ENCODE measurements at places on chromosomes 7 and 10.

GRCh38 chr7:24216576-24217125, 67.3 kb upstream of the NPY start:
- DNase-seq, result no peak

- no peak for DNase-seq
Observed at GRCh38 chr10:77732213-77733003, 94.8 kb upstream of the KCNMA1 start.

- no peak for DNase-seq
Observed at GRCh38 chr7:8353991-8354390, 79.4 kb upstream of the NXPH1 start.

GRCh38 chr10:122207163-122207562, 63.9 kb upstream of the BTBD16 start:
- DNase-seq, result no peak

DNA sequence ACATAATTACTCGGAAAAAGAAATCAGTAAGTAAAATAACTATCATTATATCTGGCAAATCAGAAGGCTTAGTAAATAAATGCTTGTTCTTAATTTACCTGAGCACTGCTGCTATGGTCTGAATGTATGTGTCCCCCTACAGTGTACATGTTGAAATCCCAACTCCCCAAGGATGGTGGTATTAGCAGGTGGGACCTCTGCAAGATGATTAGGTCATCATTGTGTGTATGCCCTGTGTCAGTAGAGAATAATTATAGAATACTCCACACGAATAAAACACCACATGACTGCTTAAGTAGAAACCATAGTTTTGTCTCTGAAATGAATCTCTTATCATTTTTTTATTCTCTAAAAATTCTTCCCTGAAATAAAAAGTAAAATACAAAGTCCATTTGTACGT, 101.6 kb downstream of the RNF133 start:
- no peak for DNase-seq

GRCh38 chr10:99403674-99404073, 26.8 kb downstream of the GOT1 start:
- no peak for DNase-seq

DNA sequence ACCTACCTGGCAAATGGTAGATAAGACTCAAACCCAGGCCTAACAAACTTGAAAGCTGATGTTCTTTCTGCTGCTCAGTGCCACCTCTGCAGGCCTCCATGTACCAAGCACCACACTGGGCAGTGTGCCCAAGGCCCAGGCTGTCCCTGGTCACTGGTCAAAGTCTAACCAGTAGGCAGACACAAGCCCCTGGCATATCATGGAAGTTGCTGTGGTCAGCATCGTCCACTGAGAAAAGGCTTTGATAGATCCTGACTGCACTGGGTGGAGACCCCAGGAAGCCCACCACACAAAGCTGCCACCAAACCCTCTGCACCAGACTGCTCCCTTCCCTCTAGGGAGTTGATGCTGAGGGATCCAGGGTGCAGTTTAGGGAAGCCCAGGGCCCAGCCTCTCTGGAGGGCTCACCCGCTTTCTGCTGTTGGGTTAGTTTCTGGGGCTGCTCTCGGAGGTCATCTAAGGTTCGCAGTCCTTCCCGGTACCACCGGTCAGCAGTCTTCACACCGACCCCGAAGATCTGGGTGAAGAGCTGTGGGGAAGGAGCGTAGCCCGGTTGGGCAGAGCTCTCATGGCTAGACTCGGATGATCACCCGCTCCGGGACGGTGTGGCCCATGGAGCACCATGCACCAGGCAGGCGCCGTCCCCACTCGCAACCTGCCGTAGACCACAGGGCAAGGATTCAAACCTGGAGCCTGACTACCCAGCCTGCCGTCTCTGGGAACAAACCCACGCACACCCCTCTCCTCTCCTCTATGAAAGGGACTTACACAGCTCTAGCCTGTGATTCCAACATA, 6.0 kb downstream of the POLM start:
- no peak for DNase-seq

DNA sequence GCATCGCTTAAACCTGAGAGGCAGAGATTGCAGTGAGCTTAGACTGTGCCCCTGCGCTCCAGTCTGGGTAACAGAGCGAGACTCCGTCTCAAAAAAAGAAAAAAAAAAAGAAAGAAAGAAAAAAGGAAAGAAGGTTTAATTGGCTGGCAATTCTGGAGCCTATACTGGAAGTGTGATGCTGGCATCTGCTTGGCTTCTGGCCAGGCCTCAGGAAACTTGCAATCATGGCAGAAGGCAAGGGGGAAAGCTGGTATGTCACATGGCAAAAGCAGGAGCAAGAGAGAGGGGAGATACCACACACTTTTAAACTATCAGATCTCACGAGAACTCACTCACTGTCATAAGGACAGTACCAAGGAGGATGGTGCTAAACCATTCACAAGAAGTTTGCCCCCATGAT, 190.0 kb downstream of the CALN1 start:
- no peak for DNase-seq

- DNase-seq, result no peak
Observed at GRCh38 chr10:69107699-69108098, 16.3 kb upstream of the VPS26A start.

DNA sequence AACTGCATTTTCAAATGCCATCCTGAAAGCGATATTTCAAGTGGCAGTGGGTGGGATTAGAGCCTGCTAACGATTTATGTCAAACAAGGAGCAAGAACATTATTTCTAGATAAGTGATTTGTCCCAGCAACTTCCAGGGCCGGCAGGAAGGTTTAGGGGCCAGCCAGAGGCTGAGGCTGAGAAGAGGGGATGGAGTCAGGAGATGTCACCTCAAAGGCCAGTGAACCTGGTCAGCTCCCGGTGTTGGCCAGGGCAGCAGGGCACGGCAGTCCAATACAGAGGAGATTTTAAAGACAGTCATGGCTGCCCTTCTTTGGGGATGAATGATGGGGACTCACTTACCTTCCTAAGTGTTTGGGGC, 105.7 kb upstream of the PPIF start:
- no peak for DNase-seq

- no peak for DNase-seq
Observed at GRCh38 chr7:25282194-25282593, 53.9 kb upstream of the NPVF start.

GRCh38 chr10:62779487-62780248, 24.9 kb upstream of the ADO start:
- DNase-seq, result no peak

- DNase-seq, result peak; percentile 27
Observed at GRCh38 chr10:63753808-63754207, 232.6 kb downstream of the REEP3 start.

- no peak for DNase-seq
Observed at GRCh38 chr10:11846542-11846941, 23.4 kb downstream of the PROSER2 start.

DNA sequence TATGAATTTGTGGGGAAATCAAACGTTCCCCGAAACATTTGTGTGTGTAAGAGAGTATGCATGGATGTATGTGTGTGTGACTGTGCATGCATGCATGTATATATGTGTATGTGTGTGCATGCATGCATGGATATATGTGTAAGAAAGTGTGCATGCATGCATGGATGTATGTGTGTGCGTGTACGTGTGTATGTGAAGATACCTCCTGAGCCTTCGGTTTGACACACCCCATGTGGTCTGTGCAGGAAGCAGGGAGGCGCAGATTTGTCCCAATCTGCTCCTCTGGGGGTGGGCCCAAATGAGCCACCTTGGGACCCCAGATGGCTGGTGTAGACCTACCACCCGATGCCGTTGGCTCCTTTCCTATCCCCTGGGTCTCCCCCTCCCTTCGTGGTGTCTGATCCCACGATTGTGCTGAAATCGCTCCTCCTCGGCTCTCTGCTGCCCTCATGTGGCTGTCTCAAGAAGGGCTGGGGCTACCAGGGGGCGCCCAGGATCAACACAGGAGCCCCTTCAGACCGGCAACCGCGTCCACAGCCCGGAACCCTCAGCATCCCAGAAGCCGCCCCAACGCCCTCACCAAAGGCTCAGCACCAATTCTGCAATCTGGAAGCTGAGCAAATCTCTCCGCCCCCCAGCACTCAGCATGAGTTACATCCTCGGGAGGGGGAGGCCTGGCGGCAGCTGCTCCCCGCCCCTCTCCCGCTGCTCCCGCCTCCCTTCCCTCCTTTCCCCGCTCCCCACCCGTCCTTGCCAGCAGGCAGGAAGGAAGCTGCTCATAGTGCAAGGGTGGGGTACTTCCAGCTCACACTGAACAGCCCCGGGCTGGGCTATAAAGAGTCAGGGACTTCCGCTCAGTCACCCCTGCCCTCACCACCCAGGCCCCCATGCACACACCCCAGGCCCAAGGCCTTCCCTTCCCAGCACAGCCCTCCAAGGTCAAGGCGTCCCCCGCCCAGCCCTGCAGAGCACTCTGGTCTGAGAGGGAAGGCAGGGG, 2.3 kb upstream of the NOS3 start:
- DNase-seq, result peak; percentile 66

DNA sequence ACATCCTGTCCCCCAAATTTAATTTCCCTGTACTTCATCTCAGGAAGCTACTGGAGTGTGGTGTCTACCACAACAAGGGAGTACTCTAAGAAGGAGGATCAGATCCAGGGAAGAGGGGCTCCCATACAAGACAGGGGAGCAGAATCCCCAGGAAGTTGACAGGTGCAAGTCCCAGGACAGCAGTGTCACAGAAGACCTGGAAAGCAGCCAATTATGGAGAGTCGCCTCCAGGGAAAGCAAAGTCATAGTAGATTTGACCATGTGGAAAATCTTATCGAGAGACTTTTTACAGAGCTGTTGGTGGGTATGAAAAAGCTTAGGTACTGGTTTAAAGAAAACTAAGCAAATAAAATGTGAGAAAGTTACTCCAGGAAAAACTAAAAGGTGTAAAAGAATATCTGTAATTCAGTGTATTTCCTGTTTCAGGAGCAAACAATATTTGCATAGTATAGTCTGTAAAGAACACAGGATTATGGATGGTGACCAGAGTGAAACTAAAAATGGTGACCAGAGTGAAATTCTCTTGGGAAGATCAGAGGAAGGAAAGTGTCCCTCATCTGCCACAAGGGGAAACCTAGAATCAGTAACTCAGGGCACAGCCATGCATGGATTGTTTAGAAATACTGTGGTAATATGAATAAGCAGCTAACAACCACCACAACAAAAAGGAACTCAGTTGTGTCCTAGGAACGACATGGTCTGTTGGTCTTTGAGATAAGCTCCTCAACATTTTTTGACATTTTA, 44.5 kb downstream of the LANCL2 start:
- no peak for DNase-seq

DNA sequence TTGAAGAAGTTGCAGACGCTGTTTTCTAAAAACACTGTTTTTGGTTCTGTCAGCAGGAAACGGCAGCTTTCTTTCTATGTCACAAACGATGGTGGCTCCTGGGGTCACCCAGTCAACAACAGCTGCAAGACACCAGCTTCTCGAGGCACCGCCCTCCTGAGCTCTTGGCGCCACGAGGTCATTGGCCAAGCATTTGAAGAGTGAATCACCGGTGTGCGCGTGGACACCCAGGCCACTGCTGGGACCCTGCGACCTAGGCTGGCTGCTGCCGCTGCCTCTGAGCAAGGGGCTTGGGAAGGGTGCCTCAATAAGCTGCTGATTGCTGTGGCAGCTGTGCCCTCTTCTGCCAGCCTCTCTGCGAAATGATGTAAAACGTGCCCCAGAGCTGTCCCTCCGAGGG, 22.5 kb upstream of the VIPR2 start:
- DNase-seq, result no peak

- no peak for DNase-seq
Observed at GRCh38 chr7:159095979-159096411, 48.7 kb downstream of the VIPR2 start.

GRCh38 chr7:139118234-139118804, 8.8 kb upstream of the ZC3HAV1 start:
- DNase-seq, result no peak

Data from muscle of arm (tissue), 14 donors.